ENCODE measurements at places on chromosomes 3 and 15.

DNA sequence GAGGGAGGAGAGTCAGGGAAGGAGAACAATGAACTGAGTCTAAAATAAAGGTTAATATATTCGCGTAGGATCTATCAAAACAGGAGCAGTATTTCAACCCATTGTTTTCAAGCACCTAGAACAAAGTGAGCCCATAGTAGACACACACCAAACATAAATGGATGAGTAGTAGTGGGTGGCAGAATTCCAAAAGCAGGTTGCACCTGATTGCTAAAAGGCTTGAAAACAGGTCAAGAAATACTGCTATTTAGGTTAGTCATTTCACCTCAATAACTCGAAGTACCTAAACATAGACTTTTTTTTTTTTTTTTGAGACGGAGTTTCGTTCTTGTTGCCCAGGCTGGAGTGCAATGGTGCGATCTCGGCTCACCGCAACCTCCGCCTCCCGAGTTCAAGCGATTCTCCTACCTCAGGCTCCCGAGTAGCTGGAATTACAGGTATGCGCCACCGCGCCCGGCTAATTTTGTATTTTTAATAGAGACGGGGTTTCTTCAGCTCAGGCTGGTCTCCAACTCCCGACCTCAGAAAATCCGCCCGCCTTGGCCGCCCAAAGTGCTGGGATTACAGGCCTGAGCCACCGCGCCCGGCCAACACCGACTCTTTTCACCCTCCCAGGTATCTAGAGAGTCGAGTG lies 855 bp upstream of the ABHD5 start:
- H3K27me3 ChIP-seq: no peaks in the 10 kb centered on the region
- no peak for DNase-seq
- H3K36me3 ChIP-seq: no peaks in the 10 kb centered on the region
- H3K4me1 ChIP-seq: no peaks in the 10 kb centered on the region
- peak overlapping the region; percentile 99 for H3K27ac ChIP-seq

GRCh38 chr15:96340598-96341512 lies 10.4 kb downstream of the NR2F2 start:
- H3K27ac ChIP-seq: peak overlapping the region; percentile 93
- H3K4me1 ChIP-seq: no peaks in the 10 kb centered on the region
- H3K4me3 ChIP-seq: peak overlapping the region; percentile 79

DNA sequence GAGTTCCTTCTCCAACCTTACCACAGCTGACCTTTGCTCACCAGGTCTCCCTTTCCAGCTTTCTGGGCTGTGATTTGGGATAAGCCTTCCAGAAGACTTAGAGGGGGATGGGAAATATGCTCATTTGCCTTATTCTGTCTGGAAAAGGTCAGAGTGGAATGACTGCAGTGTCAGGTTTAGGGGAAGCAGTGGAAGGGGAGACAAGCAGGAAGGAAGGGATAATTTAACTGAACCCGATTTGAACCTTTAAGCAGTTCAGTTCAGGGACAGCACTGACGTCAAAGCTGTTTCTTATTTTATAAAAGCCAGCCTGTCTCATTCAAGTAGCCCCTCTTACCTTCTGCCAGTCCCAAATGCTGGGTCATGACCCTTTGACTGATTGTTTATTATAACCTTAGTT lies 418.4 kb upstream of the RARB start:
- H3K4me3 ChIP-seq: no peak overlapping the region
- H3K27me3 ChIP-seq: no peaks in the 10 kb centered on the region
- H3K36me3 ChIP-seq: no peaks in the 10 kb centered on the region
- no peak overlapping the region for H3K27ac ChIP-seq
- H3K4me1 ChIP-seq: no peaks in the 10 kb centered on the region

DNA sequence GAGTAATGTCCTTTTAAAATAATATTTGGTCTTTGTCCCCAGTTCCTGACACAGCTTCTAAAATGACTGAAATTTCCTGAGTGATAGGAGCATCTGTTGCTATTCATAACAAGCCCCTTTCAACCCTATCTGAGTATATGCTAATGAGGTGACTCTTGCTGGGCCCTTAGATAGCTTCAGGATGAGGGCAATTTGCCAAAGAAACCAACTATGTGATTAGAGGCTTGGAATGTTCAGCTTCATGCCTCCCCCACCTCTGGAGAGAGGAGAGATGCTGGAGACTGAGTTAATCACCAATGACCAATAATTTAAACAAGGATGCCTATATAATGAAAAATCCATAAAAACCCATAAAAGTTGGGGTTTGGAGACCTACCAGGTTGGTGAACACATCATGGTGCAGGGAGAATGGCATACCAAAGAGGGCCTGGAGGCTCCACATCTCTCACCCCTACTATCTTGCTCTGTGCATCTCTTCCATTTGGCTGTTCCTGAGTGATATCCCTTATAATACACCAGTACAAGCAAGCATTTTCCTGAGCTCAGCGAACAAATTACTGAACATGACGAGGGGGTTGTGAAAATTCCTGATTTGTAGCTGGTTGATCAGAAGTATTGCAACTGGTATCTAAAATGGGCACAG lies 189.2 kb downstream of the ECT2 start:
- H3K36me3 ChIP-seq: no peaks in the 10 kb centered on the region
- H3K27ac ChIP-seq: no peak overlapping the region
- no peaks in the 10 kb centered on the region for H3K4me1 ChIP-seq
- H3K27me3 ChIP-seq: no peaks in the 10 kb centered on the region
- H3K4me3 ChIP-seq: no peak overlapping the region

DNA sequence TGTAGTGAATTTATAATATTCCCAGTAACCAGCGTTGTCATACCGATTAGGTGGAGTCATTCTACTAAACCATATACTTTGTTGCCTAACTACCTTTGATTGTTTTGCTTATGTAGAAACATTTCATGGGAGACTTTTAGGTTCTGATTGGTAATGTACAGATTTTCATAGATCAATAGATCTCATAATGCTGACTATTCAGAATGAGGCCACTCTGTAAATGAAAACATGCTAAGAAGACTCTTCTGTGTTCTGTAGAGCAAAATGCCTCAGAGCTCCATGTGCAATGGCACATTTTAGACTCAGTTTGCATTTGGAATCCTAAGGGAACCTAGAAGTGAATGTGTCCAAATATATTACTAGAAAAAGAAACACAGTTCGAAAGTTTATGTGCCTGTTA lies 20.0 kb downstream of the CBLB start:
- no peak overlapping the region for H3K27ac ChIP-seq
- no peaks in the 10 kb centered on the region for H3K27me3 ChIP-seq
- H3K4me1 ChIP-seq: no peaks in the 10 kb centered on the region
- no peak overlapping the region for H3K4me3 ChIP-seq
- DNase-seq: no peak
